ENCODE measurements at places on chromosomes 1 and 21.
A peak's percentile ranks its signal among the peaks of the same experiment; 100 is the strongest.

- no peak for DNase-seq
These were observed 59.0 kb downstream of the IRF2BP2 start for GRCh38 chr1:234551032-234551378.

DNA sequence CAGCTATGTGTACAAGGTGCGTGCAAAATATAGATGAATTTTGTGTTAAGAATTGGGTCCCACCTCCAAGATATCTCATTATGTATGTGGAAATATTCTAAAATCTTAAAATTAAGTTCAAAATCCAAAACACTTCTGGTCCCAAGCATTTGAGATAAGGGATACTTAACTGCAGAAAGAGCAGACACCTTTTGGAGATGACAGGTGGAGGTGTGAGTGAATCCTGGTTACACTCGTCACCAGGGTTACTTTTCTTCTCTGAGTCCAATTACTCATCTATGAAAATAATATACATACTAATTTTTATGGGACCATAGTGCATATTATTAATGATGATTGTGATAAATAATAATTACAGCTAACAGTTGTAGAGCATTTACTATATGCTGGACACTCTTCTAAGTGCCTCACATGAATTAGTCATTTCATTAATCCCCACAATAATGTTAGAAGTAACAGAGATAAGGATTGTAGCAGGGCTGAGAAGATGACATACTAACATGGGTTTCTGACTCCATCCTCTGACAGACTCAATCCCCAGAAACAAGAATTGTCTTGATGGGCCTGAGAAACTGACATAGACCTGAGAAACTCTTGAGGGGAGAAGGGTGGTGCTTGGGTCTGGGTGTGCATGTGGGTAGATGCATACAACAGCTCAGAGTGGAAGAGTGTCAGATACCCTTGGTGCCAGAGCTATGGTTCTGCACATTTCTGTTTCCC lies 8.3 kb upstream of the FASLG start:
- DNase-seq: peak; percentile 33

GRCh38 chr1:8370905-8371315 lies 53.0 kb downstream of the SLC45A1 start:
- DNase-seq: no peak

GRCh38 chr1:22709891-22710700 lies 543 bp upstream of the EPHB2 start:
- DNase-seq: peak; percentile 57

DNA sequence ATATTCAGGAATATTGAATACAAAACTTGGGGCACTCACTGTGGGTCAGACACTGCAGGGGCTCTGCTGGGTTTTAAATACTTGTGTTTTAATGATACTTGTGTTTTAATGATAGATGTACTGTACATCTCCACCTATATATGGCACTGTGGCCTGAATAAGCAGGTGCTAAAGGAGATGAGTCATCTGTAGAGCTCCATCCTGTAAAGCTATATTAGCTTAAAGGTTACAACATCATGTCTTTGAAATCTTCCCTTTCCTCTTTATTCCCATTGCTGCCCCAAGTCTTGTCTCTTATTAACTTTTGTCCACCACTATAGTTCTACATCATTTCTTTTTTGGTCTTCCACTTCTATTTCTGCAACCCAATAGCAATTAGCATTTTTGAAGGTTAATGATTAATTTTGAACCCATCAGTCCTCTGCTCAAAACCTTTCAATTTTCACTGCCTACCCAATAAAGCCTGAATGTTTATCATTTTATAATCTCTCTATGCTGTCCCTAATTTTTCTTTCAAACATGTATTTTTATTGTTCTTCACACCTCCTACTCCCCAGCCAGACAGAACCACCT lies 113.3 kb upstream of the PTGFR start:
- no peak for DNase-seq

DNA sequence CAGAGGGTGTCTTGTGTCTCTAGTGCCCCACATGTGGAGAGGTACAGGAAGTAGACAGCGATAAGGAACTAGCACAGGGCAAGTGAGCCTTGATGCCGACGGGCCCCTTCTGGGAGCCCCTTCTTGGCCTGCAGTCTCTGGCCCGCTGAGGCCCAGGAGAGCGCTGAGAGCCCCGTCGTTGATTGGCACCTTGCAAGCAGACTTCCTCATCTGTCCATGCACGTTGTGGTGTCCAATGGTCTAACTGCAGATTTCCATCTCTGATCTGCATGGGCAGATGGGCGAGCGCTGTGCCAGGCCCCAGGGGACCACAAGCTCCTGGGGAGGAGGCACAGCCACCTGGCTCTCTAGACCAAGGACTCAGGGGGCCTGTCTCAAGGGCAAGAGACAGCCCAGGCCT lies 32.4 kb downstream of the PLEKHA6 start:
- no peak for DNase-seq

DNA sequence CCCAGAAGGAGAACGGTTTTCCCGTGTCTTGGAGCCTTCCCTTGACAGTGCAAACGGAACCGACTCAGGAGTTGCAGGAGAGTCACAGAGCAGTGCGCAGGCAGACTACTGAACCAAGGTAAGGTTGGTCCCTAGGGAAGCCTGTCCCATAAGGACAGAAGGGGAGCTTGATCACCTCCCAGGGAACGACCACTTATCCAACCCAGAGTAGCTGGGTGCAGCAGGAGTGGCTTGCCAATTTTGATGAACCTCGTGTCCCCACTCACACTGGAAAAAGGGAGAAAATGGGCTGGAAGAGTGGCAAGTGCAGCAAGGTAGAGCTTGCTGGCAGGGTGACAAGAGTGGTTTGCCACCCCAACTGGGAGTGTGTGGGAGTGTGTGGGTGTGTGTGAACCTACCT lies 95.1 kb downstream of the LIPI start:
- no peak for DNase-seq

DNA sequence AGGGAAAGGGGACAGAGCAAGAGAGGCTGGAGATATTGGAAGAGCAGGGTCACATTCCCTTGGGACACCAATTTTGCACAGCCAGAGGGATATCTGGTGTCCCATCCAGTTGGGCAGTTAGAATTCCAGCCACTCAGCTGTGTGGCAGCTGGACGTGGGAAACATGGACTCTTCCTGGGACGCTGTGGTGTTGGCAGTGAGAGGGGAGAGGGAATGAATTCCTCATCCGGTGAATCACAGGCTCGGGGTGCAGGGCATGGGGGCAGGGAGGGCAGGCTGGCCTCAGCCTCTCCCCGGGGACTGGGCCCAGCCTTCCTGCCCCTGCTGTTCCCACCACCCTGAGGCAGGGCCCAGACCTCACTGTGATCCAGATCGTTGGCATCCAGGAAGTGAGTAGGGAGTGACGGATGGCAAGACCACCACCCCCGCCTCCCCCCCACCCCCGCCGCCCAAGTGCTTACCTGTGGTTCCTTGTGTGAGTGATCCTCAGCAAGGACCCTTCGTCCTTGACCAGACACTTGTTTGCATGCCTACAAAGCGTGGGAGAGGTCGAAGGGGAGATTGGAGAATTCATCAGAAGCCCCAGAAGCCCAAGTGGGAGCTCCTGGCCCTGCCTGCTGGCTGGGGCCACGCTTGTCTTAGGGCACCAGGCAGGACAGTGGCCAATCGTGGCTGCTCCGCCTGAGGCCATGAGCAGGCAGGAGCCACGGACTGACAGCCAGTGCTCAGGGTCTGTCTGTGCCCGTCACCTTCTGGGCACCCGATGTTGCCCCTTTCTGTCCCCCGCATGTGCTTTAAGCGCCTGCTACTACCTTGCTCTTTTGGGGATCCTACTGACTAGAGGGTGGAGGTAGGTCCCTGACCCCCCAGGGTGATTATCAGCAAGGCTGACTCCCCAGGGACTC lies 8.7 kb downstream of the WNT3A start:
- DNase-seq: peak; percentile 34

DNA sequence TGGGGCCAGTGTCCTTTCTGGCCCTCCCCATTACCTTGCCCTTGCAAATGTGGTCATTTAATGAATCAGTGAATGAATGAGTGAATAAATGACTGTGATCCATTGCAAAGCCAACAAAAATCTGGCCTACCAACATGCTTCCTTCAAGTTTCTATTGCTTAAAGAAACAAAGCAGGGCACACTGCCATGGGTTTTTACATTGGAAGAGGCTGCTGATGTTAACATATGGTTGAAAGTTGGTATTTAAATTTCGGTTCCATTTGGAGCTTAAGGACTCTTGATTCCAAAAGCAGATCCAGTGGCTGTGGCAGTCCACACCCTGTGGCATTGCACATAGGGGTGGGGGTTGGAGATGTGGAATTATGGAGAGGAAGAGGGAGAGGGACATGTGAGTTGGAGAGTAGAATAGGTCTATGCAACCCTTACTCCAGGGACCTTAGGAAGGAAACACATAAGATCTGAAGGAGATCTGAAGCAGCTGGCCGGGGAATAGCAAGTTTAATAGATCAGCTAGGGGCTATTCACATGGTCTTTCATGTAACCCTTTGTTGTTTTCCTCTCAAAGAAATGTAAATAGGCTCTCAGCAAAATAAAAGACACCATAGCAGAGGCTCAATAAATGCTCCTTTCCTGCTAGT lies 7.2 kb downstream of the ABCA4 start:
- DNase-seq: no peak

GRCh38 chr1:168760781-168761180 lies 31.8 kb upstream of the DPT start:
- no peak for DNase-seq

GRCh38 chr1:87146538-87146937 lies 182.1 kb upstream of the LMO4 start:
- DNase-seq: no peak

DNA sequence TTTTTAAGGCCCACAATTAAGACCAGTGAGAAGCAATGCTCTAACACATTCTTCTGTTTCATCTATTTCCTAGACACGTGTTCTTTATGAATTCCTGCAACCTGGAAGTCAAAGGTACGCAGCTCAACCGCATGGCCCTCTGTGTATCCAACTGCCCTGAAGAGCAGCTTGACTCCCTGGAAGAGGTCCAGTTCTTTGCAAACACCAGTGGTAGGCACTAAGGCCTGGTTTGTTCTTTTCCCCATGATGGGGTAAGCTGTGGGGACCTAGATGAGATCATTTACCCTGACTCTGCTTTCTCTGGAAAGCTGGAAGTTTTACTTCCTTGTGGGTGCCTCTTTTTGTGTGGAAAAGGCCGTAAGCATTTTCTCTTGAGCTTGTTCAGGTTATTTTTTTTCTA lies 7.3 kb downstream of the SLC44A3 start:
- no peak for DNase-seq

GRCh38 chr1:18293291-18293690 lies 185.7 kb downstream of the IGSF21 start:
- no peak for DNase-seq

DNA sequence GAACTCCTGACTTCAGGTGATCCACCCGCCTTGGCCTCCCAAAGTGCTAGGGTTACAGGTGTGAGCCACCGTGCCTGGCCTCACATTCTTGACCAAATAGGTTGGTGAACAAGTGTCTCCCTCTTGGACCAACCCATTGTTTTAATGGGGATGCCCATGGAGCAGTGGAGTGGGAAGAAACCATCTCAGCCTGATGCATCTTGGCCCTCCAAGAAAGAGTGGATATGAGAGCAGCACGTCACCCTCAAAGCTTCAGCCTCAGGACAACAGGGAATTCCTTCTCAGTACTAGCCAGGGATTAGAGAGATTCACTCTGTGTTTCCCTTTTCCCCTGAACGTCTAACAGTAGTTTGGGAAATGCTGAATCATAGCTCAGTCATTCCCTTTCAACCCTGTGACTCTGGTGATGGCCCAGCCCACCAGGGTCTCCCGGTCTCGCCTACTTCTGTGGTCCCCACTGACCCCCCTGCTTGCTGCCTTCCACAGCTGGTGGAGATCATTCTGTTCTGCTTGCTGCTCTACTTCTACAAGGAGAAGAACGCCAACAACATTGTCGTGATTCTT lies 37.4 kb downstream of the NIPAL3 start:
- no peak for DNase-seq

DNA sequence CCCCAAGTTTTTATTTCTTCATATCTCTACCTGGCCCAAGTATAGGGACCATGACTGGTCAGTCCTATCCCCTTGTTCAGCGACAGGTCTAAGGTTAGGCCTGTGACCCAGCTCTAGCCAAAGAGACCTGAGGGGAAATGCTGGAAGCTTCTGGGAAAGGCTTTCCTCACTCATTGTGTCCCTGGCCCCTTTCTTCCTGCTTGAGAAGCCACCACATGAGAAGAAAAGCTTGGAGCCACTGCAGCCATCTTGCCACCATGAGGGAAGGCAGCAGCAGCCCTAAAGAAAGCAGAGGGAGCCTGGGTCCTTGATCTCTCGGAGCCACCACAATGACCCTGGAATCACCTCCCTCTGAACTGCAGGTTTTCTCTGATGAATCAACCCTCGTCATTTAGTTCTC lies 43.4 kb downstream of the ATF3 start:
- DNase-seq: no peak

- DNase-seq: no peak
These were observed 31.0 kb downstream of the NENF start for GRCh38 chr1:212463565-212464285.

All from brain microvascular endothelial cell (primary cell).